NCI-H2107 (cell line): ENCODE measurements at places on chromosomes 7 and 10.

GRCh38 chr7:24049296-24049695 lies 234.7 kb upstream of the NPY start:
- DNase-seq, result no peak

- no peak for DNase-seq
Measured at GRCh38 chr10:110643035-110643652, 992 bp upstream of the RBM20 start.

GRCh38 chr10:12741360-12741804 lies 260.1 kb downstream of the CCDC3 start:
- no peak for DNase-seq

GRCh38 chr7:154167051-154167450 lies 114.9 kb downstream of the DPP6 start:
- no peak for DNase-seq

- DNase-seq, result no peak
Measured at GRCh38 chr10:91048380-91048779, 127.5 kb upstream of the ANKRD1 start.

GRCh38 chr10:72098836-72099599 lies 10.7 kb upstream of the SPOCK2 start:
- DNase-seq, result no peak

- DNase-seq, result no peak
Measured at GRCh38 chr7:87188930-87189329, 30.6 kb downstream of the TMEM243 start.

GRCh38 chr7:130205084-130205947 lies at the start of gene TMEM209:
TMEM209 (minus strand) TSS chr7:130205406; CDS start chr7:130205375, 31 bp downstream.
- peak; percentile 98 for DNase-seq

DNA sequence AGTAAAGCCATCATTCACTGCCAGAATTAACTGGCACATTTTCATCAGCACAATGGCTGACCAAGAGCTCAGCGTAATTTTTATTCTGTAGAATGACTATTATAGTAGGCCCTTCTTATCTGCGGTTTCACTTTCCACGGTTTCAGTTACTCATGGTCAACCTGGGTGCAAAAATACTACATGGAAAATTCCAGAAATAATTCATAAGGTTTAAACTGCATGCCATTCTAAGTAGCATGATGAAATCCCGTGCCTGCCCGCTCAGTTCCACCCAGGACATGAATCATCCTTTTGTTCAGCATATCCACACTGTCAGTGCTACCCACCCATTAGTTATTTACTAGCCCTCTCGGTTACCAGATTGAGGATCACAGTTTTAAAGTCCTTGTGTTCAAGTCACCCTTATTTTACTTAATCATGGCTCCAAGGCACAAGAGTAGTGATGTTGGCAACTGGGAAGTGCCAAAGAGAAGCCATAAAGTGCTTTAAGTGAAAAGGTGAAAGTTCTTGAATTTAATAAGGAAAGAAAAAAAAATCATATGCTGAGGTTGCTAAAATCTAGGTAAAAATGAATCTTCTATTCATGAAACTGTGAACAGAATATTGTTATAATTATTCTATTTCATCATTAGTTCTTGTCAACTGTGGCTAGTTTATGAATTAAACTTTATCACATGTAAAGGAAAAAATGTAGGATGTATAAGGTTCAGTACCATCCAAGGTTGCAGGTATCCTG lies 204.9 kb downstream of the DOCK4 start:
- DNase-seq, result no peak

DNA sequence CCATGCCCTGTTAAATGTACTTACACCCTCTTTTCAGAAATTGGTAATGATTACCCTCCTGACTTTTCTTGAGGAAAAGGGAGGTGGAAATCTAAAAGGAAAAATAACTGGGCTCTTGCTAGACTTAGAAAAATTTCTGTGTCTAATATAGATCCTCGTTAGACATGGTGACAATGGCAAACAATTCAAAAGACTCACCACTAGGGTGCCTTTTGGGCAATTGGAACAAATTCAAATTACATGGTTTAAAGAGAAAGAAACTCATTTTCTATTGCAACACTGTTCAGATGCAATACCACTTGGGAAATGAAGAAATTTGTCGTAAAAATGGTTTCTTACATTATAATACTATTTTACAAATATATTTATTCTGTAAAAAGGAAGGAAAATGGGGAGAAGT lies 950.1 kb downstream of the GRM8 start:
- no peak for DNase-seq

DNA sequence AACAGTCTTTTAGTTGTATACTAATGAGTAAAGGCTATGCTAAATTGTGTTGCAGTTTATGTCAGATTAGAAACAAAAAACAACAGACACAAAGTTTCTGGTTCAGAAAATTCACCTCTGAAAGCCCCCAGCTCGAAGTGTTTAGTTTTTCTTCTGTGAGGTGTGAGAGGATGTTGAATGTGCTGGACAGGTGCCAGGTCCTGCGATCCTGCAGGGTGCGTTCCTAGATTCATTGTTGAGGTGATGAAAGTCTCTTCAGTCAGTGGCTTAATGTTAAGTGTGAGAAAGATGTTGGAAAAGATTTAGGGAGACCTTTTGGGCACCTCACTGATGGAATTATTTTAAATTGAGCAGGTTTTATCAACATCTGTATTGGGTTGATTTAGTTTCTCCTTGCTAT lies 287.3 kb downstream of the SDK1 start:
- DNase-seq, result no peak

- DNase-seq, result no peak
Measured at GRCh38 chr10:86753638-86754434, 2.6 kb upstream of the BMPR1A start.

GRCh38 chr10:16795410-16796073 lies 21.7 kb downstream of the RSU1 start:
- no peak for DNase-seq

- no peak for DNase-seq
Measured at GRCh38 chr10:32937911-32938424, 20.1 kb downstream of the ITGB1 start.

- no peak for DNase-seq
Measured at GRCh38 chr10:69483963-69484362, 32.7 kb downstream of the TSPAN15 start.

DNA sequence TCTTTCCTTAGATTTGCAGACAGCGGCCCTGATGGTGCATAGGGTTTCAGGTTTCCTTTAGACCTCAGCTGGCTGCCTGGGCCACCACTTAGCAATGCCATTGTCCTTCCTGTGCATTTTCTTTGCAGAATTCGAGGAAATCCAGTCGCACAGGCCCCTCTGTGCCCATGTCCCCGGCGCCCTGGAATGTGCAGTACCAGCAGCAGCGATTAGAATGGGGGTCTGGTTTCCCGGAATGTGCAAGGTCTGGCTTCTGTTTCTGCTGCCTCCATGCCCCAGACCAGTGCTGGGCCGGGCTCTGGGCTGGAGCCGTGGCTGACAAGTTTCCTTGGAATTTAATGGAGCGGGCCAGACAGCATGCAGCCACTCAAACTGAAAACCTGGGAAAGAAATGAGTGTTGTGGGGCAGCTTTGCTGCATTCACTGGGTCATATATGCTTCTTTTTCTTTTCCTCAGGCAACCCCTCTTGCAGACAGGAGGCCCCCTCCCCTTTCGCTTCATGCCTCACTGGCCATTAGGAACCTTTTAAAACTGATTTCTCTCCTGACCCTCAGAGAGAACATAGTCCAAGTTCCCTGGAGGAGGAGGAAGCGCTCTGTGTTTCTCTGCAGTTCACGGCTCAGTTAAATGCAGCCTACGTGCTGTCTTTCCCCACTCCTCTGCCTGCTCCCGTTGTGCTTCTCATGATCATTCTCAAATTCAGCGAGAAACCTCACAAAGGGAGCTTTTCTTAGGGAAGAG lies 14.4 kb downstream of the HTRA1 start:
- DNase-seq, result no peak

GRCh38 chr10:95840121-95840520 lies 67.7 kb upstream of the CC2D2B start:
- DNase-seq, result no peak

DNA sequence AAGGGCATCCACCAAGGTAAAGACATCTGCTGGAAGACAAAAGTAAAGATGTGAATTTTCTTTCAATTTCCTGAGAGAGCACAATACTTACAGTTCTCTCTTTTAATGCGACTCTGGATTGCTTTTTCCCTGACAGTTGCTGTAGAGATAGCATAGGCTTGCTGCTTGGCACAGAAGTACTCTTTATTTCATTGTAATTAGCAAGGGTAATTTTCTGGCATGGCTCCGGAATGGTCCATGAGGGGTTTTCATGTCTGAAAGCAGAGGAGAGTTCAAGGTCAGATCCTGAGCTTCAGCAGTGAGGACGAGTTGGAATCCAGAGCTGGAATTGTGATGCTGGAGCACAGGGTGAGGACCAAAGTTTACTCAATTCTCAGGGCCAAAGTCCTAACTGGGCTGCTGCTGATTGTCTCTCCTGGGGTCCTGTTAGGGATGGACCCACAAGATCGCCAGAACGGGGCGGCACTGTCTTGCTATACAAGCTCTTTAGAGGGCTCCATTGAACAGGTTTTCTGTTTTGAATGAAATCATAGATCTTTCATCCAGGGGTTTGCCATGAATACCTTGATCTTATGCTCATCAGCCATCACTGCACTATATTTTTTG lies 190.0 kb upstream of the MKI67 start:
- DNase-seq, result no peak

- DNase-seq, result no peak
Measured at GRCh38 chr10:100114976-100115770, 33.5 kb upstream of the CPN1 start.

- no peak for DNase-seq
Measured at GRCh38 chr10:109898666-109899355, 24.5 kb downstream of the XPNPEP1 start.

DNA sequence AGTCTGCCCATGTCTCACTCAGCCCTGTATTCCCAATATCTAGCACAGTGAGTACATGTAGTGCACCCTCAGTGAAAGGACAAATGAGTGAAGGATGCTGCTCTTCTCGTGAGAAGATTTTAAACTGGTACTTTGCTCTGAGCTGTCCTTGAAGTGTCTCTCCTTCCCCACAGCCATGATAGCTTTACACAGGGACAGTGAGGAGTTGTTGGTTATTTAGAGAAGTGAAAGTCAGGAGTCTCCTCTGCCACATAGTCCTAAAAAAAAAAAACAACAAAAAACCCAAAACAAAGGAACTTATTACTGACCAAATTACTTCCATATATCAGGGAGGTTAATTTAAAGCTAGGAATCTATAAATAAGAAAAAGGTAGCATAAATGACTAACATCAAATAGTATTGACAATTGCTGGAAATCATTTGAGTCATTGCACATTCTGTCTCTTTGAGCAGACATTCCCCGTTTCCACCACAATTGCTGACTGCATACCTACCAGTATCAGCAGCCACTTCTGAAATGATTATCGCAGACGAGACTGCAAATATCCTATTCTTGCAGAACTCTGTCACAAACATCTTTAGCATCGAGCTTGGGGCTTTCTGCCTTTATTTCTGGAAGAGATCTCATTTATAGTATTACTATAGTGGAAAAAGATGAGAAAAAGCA lies 202.1 kb downstream of the PTEN start:
- DNase-seq, result no peak

DNA sequence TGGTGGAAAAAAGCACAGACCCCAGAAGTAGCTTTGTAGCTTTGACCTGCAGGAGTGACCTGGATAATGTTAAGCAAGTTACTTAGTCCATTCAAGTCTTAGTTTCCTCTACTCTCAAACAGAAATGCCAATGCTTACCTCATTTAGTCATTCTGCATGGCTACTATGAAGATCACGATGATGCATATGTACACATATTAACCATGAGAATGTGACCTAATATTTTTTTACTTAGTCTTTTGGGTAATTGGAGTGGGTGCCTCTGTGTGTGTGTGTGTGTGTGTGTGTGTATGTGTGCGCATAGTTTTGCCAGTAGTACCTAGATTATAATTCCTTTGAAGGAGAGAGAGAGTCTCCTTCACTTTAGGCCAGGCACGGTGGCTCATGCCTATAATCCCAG lies 95.8 kb downstream of the NRP1 start:
- no peak for DNase-seq

DNA sequence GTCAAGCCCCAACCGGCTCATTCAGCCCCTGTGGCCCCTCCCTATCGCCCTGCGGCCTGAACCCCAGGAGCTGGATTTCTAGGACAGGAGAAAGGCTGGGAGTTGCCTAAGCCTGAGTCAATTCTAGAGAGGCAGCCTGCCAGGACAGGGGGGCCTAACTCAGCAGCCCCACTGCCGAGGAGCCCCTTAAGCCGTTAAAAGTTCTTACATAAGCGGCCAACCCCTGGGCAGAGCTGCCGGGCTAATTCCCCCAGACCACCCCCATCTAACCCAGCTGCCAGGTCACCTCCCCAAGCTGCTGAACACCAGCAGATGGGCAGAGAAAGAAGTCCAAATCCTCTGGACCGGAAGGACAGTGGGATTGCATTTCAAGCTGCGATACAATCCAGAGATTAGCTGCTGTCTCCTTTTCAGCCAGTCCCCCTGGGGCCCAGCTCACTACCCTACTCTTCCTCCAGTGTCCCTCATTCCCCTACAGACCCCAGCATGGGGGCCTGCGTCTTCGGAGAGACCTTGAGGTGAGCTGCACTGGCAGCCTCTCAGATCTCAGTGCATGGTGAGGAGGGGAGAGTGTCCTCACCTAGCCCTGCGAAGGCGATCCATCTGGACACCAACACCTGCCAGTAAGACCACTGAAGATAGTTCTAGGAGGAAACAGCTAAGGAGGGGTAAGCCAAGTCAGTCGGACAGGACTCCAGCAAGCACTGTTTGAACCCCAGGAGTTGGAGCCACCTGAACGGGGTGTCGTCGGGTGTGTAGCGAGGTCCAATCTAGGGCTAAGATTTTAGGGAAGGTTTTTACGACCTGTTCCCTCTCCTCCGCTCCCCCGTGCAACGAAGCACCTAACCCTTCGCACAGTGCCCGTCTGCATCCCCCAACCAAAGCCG lies 830 bp downstream of the IMPDH1 start:
- DNase-seq, result no peak

- no peak for DNase-seq
Measured at GRCh38 chr7:137458399-137458798, 114.9 kb upstream of the PTN start.

DNA sequence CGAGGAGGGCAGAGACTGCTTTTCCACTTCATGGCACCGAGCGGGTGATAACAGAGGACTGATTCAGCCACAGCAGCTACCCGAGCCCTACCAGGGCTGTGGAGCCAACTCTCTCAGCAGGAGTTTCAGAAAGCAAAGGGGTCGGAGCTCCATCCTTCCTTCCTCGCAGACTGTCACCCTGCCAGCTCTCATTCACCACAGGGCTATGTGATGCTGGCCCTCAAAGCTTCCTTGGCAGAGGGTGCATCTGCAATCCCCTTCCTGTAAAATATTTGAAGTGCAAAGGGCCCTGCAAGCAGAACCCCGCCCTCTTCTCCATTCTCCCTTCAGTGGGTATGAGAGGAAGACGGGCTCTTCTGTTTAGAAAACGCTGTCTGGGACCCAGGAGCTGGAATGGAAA lies 105.3 kb upstream of the LYZL2 start:
- no peak for DNase-seq

DNA sequence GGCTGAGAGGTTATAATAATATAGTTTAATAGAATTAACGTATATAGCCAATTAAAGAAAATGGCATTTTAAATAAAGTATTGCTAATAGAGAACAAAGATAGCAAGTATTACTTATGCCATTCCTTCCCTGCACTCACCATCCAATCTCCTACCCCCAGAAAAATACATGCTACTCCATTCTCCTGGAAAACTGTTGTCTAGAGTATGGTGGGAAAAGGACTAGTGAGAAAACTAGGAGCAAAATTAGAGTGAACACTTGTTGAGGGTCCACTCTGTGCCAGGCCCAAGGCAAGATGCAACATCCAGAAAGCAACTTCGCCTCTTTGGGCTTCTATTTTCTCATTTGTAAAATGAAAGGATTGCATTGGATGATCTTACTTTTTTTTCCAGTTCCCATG lies 149.1 kb downstream of the CPED1 start:
- no peak for DNase-seq
